A549 (cell line): ENCODE measurements at places on chromosomes 7 and 10. TPM values are rescaled to one million over a fixed set of nuclear protein-coding genes. Genes with fewer than 3 reads are reported as not detected.

Gene ZNF777
- polyA plus RNA-seq, result 10.4 to 11.0 TPM (median 10.5 TPM) in 3 replicates

Gene ITGA8
- polyA plus RNA-seq, result not detected in 3 replicates

Gene EN2
- polyA plus RNA-seq, result 0.51 to 0.62 TPM (median 0.54 TPM) in 3 replicates

Gene NKX2-3
- 0.05 TPM in 1 of 3 replicates, not detected in the others for polyA plus RNA-seq

Gene CDHR3
- 4.5 to 5.1 TPM (median 4.5 TPM) in 3 replicates for polyA plus RNA-seq

GRCh38 chr7:77536413-77537135 is 521 bp upstream of the PTPN12 start:
- peak; percentile 98 for DNase-seq
